NCI-H2029 (cell line): ENCODE measurements at places on chromosomes 5 and 9.

DNA sequence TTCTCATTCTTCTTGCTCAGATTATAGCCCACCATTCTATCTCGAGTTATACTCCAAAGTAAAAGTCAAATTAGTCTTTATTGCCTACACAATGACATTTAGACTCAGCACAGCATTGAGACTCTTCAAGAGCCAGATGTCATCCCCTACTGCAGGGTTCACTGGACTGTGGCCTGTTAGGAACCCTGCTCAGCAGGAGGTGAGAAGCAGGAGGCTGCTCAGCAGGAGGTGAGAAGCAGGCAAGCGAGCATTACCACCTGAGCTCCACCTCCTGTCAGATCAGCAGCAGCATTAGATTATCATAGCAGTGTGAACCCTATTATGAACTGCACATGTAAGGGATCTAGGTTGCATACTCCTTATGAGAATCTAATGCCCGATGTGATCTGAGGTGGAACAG is 12.7 kb upstream of the LIFR start:
- DNase-seq = no peak

GRCh38 chr9:12968093-12968492 is 193.3 kb downstream of the LURAP1L start:
- no peak for DNase-seq

DNA sequence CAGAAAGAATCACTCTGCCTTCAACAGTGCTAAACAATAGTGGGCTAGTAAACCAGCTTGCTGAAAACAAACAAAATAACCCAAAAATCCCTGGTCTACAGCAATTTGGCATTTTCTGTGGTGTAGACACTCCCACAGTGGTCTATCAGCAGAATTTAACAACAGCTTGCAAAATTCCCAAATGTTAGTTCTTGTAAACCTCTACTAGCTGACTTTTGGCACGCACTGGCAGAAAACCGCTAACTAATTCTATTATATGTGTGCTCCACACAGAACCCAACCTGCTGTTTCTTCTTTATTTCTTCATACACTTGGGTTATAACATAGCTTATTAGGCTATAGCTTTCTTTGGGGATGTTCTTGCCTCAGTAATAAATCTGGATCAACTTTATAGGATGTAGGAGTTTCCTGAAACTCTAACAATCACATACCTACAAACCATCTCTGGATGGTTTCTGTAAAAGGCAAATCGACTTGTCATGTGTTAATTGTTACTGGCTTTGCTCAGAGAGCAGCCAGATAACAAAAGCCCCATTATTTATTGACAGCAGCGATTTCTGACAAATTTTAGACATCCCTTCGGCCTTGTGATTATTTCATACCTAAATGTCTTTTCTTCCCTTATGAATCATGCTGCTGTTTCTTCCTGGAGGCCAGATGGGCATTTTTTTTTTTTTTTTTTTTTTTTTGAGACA is 82.7 kb upstream of the NAA35 start:
- no peak for DNase-seq

- DNase-seq = peak; percentile 54
Observed at GRCh38 chr9:87678650-87679355, 47.1 kb upstream of the CTSL start.

DNA sequence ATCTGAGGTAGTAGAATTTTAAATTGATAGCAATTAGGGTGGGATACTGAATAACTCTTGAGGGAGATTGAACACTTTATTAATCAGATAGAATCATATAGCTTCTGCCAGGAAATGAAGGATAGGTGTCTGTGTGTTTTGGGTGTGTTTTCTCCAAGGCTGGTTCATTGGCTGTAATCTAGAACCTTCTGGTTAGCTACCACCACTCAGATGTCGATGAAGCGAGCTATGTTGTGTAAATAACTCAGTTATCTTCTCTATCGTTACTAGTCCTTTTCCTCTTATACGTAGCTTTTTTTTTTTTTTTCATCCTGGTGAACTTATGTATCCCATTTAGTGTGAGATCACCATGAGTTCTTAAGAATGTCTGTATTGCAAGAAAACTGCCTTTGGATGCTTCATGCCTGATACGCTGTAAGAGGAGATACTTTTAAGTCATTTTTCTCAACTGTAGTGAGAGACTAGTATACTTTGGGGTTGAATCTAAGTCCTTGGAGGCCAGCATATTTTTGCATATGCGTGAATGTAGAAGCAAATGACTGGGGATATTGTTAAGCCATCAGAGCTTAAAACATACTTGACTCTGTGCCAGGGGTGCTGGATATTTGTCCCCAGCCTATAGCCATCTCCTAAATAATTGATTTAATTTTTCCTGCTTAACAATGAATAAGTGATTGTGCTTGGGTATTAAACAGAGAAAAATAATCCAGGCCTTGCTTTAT is 2.1 kb downstream of the TNFAIP8 start:
- DNase-seq = no peak

DNA sequence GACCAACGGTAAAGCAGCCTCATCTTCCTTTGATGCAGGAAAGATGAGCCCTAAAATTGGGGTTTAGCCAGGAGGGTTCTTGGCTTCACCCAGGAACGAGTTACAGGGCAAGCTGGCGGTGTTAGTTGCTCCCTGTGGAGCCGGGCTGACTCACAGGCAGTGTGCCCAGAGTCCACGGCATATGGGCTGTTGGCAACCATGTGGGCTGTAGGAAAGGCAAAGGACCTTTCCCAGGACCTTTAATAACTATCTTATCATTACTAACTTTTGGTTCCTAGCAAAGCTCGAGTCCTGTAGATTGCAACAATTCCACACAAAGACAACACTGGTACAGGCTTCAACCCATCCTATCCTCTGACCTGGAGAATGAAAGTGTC is 29.8 kb upstream of the CLPTM1L start:
- no peak for DNase-seq

GRCh38 chr9:38254151-38254550 is 138.4 kb upstream of the ALDH1B1 start:
- DNase-seq = no peak
